Posterior vena cava (tissue), 2 donors: ENCODE measurements at places on chromosomes 4 and X. TPM values are rescaled to one million over a fixed set of nuclear protein-coding genes. Genes with fewer than 3 reads are reported as not detected.

The GPRASP2 gene
- total RNA-seq, result 9.3 TPM

The MID2 gene
- total RNA-seq, result 32.1 TPM

The NSUN7 gene
- 0.65 TPM for total RNA-seq

The IL21 gene
- total RNA-seq, result not detected

The SHROOM3 gene
- 71.4 TPM for total RNA-seq

The TLR8 gene
- 1.3 TPM for total RNA-seq

The HOPX gene
- 63.5 TPM for total RNA-seq

The JAKMIP1 gene
- total RNA-seq, result 0.14 TPM

The FRG2 gene
- not detected for total RNA-seq

The TEX13D gene
- total RNA-seq, result not detected

The TBX22 gene
- not detected for total RNA-seq

The EIF2S3 gene
- 114 TPM for total RNA-seq

The GASK1B gene
- total RNA-seq, result 82.2 TPM

The MAPK10 gene
- total RNA-seq, result 30.5 TPM

The NCBP2L gene
- not detected for total RNA-seq

The USO1 gene
- total RNA-seq, result 68.8 TPM

The MAGED2 gene
- total RNA-seq, result 137 TPM

The KLHL13 gene
- total RNA-seq, result 13.0 TPM

The SPACA5 gene
- not detected for total RNA-seq

The HSFX2 gene
- 0.48 TPM for total RNA-seq

The AR gene
- 15.4 TPM for total RNA-seq

The SOWAHD gene
- total RNA-seq, result 0.32 TPM

The ADH1B gene
- total RNA-seq, result 529 TPM

The SMIM10 gene
- 17.0 TPM for total RNA-seq

The ARHGAP6 gene
- total RNA-seq, result 19.6 TPM

The COL25A1 gene
- 1.1 TPM for total RNA-seq

The GAGE12E gene
- total RNA-seq, result not detected

The ZMAT1 gene
- total RNA-seq, result 8.8 TPM

The XAGE1A gene
- not detected for total RNA-seq

The TSPAN5 gene
- total RNA-seq, result 3.5 TPM

The CCDC160 gene
- not detected for total RNA-seq

The RFC1 gene
- total RNA-seq, result 40.4 TPM

The TRMT10A gene
- total RNA-seq, result 3.1 TPM

The FGB gene
- 1.5 TPM for total RNA-seq
